Cardiac septum (tissue), 1 donor: ENCODE measurements at places on chromosomes 6 and 20.
A peak's percentile ranks its signal among the peaks of the same experiment; 100 is the strongest.

GRCh38 chr20:49980140-49981008 is 2.4 kb upstream of the SNAI1 start:
- DNase-seq, result no peak

DNA sequence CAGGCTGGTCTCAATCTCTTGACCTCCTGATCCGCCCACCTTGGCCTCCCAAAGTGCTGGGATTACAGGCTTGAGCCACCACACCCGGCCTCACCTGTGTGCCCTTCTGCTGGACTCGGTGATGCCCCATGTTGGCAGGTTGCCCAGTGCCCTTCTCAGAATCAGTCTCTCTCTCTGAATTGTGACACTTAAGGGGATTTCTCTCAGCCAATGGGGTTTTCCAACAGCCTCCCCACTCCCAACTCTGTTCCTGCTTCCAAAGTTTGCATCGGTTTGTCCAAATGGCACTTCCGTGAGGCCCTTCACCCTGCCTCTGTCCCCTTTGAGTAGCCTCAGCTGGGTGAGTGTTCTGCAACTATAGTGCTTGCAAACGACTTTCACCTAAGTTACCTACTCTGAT is 3.1 kb upstream of the MRPS10 start:
- DNase-seq, result no peak

GRCh38 chr6:158630938-158631616 is 13.5 kb downstream of the DYNLT1 start:
- DNase-seq, result no peak

DNA sequence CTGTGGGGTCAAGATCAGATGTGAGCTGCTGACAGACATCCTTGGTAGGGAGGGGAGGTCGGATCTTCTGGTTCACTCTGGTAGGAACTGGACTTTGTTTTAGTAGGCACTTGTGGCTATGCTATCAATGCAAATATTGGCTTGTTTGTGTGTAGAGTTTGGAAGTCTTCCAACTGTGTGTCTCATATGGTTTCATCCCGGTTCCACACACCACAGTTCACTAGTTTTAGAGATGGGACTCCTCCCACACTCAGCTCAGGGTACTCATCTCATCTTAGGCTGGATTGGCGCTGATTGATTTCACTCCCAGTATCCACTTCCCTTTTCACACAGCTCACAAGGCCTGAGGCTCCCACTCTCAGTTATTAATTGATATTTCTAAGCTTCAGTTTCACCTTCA is 161.3 kb downstream of the THBS2 start:
- peak; percentile 20 for DNase-seq

DNA sequence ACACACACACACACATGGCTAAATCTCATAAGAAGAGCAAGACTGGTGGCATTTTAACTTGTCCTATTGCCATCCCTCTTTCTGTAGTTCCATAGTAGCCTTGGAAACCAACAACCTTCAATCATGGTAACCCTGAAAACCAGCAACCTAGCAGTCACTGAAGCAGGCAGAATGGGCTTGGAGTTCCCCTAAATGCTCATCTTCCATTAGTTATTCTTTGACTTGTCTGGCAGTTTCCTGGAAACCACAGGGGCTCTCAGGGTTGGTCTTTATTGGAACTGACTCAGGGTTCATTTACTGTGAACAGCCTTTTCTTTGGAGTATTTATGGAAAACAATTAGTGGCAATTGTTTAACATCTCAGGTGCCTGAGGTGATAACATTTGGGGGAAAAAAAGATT is 19.4 kb upstream of the BRPF3 start:
- DNase-seq, result no peak

- no peak for DNase-seq
These were observed 602 bp downstream of the PPP1R11 start for GRCh38 chr6:30067460-30068139.

GRCh38 chr20:46970937-46971630 is 76.4 kb downstream of the EYA2 start:
- DNase-seq, result no peak

DNA sequence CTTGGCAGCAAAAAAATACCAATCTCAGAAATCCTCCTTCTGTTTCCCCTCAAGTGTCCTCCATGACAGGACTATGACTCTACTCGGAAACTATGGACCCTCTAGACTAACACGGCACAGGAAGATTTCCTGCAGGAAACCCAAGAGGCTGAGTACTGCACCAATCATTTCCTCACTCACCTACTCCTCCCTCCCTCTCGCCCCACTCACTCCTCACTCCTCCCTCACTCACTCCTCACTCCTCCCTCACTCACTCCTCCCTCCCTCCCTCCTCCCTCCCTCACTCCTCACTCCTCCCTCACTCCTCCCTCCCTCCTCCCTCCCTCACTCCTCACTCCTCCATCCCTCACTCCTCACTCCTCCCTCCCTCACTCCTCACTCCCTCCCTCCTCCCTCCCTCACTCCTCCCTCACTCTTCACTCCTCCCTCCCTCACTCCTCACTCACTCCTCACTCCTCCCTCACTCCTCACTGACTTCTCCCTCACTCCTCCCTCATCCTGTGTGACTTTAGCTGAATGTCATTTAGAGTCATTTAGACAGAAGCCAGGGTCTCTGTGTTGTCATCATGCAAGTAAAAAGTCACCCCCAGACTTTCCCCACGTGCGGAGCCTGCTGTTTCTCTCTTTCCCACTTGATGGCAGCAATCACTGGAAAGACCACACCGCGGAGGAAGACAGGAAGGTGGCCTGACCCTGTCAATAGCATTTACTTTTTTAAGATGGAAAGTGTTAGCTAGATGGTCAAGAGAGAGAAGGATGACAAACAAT is 226.8 kb upstream of the PDE10A start:
- no peak for DNase-seq

- DNase-seq, result no peak
These were observed 129.4 kb upstream of the RIN2 start for GRCh38 chr20:19628570-19629134.

DNA sequence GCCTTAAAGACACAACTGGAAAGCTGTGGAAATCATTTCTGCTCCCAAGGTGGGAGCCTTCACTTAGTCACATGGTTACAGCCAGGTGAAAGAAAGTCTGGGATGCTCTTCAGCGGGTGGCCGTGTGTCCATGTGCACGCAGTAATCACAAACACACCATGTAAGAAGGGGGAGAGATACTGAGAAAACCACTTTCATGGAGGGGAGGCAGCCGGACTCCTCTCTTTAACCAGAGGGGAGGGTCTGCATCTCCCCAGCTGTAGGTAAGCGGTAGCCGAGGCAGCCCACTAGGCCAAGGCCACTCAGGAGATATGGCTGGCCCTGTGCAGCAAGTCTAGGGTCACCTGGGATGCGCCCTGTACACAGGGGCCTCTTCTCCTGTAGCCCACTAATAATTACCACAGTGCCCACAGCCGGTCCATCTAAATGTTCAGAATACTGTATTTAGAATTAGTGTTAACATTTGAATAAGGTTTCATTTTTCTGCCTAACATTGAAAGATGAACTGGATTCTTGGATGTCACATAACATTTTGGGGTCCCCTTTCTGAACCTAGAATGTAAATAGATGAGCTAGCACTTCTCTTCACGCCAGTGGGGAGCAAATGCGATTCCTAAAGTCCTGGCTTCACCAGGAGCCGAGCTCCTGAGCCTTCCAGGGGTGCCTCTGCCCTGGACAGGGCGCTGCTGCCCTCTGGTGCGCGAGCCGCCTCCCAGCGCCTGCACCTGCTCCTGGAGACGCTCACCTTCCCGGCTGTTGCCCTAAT is 15.9 kb downstream of the GPR31 start:
- DNase-seq, result no peak

- DNase-seq, result no peak
These were observed 28.2 kb downstream of the CGA start for GRCh38 chr6:87066449-87067333.

GRCh38 chr20:46624946-46625345 is 26.3 kb downstream of the SLC13A3 start:
- no peak for DNase-seq

GRCh38 chr6:124765280-124765679 is 197.0 kb upstream of the RNF217 start:
- DNase-seq, result no peak

GRCh38 chr6:117837261-117837660 is 69.8 kb upstream of the SLC35F1 start:
- DNase-seq, result no peak

- no peak for DNase-seq
These were observed 223.5 kb downstream of the CDKAL1 start for GRCh38 chr6:20757761-20758160.

DNA sequence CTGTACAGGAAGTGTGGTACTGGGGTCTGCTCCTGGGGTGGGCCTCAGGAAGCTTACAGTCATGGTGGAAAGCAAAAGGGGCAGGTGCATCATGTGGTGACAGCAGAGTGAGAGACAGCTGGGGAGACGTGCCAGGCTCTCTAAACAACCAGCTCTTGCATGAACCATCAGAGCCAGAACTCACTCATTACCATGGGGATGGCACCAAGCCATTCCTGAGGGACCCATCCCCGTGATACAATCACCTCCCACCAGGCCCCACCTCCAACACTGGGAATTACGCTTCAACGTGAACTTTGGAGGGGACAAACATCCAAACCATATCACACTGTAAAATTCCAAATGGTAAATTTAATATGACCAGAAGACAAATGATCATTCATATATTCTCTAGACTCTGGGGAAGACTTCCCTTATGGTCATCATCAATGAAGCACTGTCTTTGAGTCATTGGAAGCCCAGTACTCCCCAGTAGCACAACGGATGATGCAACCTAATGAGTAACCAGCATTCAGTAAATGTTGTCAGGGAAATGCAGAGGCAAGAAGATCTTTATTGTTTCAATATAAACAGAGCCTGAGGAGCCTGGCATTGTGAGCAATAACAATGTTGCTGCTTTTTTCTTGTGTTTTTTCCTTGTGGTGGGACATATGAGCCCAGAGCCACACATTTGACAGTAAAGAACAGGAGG is 48.2 kb upstream of the RALY start:
- DNase-seq, result no peak

DNA sequence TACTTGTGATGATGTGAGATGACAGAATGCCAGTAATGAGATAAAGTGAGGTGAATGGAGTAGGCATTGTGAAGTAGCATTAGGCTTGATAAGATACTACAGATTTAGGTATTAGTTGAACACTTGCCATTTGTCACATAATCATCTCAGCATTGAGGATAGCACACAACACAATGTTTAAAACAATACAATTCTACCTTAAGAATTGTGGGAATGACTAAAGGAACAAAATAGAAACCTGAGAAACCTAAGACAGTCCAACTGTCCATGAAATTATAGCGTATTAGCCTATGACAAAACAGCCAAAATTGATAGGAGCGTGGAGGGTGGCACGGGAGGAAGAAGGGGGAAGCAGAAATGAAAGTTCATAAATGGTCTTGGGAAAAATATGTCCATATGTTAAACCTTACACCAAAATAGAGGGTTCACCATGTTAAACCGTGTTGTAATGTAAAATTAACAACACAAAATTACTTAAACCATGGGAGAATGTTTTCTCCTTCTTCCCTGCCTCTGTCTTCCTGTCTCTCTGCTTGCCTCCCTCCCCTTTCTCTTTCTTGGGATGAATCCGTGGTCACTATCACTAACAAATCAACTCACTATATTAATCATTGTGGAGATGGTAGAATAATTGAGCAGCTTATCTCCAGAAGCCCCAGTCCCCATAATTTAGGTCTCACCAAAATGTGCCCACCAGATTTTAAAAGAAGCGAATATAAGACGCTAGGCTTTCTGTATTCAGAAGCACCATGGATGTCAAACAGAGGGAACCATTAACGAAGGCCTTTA is 33.0 kb upstream of the HFE start:
- DNase-seq, result no peak

DNA sequence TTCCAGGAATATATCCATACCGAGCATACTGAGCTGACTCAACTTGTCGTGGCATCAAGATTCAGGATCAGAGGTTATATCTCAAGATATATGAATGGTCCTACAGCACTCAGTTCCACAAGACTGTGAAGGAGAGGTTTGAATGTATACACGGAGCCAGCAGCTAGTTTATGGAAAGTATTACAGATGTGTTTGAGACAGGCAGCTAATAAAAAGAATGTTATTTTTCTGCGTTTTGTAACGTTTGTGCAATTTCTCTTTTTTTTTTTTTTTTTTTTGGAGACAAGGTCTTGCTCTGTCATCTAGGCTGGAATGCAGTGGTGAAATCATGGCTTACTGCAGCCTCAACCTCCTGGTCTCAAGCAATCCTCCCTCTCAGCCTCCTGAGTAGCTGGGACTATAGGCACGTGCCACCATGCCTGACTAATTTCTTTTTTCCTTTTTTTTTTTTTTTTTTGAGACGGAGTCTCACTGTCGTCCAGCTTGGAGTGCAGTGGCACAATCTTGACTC is 3.4 kb upstream of the FAM110A start:
- DNase-seq, result no peak

DNA sequence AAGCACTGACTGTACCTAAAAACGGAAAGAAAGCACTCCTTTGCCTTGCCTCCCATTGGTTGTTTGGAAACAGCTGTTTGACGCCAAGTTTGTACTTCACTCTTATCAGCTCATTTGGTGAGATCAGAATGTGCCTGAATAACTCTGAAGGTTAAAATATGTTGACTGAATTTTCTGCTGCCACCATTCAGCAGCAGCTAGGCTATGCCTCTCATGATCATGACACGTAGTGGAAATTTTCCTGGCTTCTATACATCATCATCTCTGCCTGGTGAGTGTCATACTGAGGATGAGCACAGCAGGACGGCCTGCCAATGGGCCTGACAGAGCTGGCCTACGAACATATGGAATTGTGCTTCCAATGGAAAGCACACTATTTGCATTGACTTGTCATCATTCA is 704.9 kb upstream of the CITED2 start:
- no peak for DNase-seq

DNA sequence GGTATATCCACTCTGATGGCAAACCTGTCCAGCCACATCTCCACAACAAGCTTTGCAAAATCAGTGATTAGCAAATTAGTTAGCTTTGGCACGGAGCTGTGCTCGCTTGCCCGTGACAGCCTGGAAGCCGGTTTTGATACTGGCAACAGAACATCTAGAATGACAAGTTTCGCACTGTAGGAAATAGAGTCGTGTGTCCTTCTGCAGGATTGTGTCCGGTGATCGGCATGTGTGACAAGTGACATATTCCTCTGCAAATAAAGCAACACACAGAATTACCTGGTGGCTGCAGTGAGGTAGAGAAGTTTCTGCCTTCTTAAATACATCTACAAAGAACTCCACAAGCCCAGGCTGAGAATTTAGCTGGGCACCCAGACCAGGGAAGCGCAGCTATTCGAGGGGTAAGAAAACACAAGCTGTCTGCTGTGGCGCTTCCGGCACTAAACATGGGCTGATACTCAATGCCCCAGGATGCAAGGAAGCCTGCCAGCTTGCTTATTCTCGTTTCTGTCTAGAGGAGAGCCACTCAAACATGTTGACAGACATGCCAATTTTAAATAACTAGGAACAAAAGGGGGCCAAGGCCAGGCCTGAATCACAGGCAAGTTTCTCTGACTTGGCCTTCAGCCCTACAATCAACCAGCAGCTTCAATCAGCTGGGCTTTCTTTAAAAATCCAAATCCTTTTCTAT is 22.2 kb downstream of the EIF2S2 start:
- no peak for DNase-seq

- no peak for DNase-seq
These were observed 16.0 kb upstream of the PI16 start for GRCh38 chr6:36938536-36938935.
